ENCODE measurements at places on chromosomes 6 and 20. TPM values are rescaled to one million over a fixed set of nuclear protein-coding genes. Genes with fewer than 3 reads are reported as not detected.

Gene QRSL1
- total RNA-seq, result 8.7 TPM

Gene RBPJL
- not detected for total RNA-seq

Gene DDO
- total RNA-seq, result 1.6 TPM

Gene OPRM1
- not detected for total RNA-seq

Gene SCUBE3
- 101 TPM for total RNA-seq

Gene ADGRF5
- 13.5 TPM for total RNA-seq

Gene SIRPB2
- 11.0 TPM for total RNA-seq

Gene SOBP
- 10.3 TPM for total RNA-seq

Gene RNF144B
- 24.3 TPM for total RNA-seq

- no peak for DNase-seq
Measured at GRCh38 chr6:139522511-139523220, 148.2 kb upstream of the CITED2 start.

DNA sequence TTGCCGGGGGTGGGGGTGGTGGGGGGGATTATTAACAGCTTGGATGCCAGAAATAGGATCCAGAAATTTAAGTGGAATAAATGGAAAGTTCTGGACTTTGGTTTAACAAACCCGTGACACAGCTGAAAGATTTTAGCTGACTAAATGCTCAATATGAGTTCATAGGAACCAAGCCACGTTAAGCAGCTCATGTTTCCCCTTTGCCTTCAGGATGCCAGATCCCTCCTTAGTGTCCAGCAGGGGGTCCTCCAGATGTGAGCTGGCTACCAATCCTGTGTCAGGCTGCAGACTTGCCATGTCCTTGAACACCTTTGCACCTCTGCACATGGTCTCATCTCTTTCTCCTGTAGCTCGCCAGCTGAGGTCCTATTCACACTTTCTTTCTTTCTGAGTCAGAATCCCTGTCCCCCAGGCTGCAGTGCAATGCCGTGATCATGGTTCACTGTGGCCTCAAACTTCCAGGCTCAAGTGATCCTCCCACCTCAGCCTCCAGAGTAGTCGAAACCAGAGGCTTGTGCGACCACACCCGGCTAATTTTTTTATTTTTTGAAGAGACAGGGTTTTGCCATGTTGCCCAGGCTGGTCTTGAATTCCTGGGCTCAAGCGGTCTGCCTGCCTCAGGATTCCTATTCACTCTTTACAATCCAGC, 133.3 kb upstream of the ARMC2 start:
- DNase-seq, result no peak

GRCh38 chr20:50528804-50529351, 18.7 kb downstream of the PTPN1 start:
- no peak for DNase-seq

- DNase-seq, result no peak
Measured at GRCh38 chr6:85576476-85576875, 17.2 kb downstream of the SNX14 start.

DNA sequence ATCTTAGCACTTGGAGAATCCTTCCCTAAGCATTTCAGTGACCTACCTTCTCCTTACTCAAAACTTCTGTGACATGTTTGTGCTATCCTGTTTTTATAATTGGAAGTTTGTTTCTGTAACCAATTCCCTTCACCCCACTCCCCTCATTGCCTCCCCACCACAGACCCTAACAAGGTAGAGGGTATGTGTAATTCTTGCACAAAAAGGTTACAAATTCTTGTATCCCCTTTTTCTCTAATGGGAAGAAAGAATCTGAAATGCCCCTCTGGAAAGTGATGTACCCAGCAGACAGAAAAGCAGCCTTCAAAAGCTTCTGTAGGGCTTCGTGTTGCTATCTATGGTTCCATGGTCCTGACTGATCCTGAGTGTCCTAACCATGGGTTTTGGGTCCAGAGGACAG, 111.7 kb upstream of the TMEM170B start:
- DNase-seq, result no peak

- DNase-seq, result no peak
Measured at GRCh38 chr6:82953871-82954270, 111.8 kb downstream of the UBE3D start.

DNA sequence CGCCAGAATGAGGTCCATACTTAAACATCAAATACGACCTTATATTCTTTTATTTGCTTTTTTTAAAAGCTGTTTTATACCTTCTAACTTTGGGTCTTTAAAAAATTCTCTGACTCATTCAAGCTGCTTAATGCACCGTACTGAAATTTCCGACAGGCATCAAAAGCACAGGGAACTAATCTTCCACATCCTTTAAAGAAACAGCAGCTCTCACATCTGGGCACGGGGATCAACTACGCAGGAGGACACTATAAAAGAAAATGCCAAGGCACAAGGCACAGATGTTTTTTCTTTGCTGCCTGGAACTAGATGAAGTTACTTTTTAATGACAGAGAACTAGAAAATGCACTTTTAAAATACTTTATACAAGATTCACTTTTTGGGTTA, 112.4 kb upstream of the ARG1 start:
- no peak for DNase-seq

DNA sequence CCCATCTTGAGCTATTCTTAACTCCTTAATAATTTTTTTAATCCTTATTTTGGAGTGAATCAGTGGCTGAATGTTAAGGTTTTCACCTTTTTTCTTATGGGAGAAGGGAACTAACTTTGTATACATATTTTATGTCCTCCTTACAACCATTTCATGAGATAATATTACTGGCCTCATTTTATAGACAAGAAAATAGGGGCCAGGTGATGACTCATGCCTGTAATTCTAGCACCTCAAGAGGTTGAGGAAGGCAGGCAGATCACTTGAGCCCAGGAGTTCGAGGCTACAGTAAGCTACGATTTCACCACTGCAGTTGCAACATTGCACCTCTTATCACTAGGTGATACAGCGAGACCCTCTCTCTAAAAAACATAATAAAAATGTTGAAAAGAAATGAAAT, 128.7 kb downstream of the TMEM242 start:
- no peak for DNase-seq

GRCh38 chr6:81697559-81697958, 54.9 kb downstream of the TENT5A start:
- no peak for DNase-seq

- no peak for DNase-seq
Measured at GRCh38 chr6:157715728-157716164, 107.3 kb upstream of the SNX9 start.

GRCh38 chr6:140108167-140108566, 733.7 kb upstream of the CITED2 start:
- DNase-seq, result no peak

- no peak for DNase-seq
Measured at GRCh38 chr6:4486568-4487315, 289.5 kb upstream of the CDYL start.

GRCh38 chr20:63284981-63285524, 7.9 kb upstream of the COL20A1 start:
- no peak for DNase-seq

GRCh38 chr6:31874836-31875572, 3.8 kb downstream of the SLC44A4 start:
- DNase-seq, result no peak

- DNase-seq, result no peak
Measured at GRCh38 chr20:5835871-5836270, 85.7 kb downstream of the SHLD1 start.

DNA sequence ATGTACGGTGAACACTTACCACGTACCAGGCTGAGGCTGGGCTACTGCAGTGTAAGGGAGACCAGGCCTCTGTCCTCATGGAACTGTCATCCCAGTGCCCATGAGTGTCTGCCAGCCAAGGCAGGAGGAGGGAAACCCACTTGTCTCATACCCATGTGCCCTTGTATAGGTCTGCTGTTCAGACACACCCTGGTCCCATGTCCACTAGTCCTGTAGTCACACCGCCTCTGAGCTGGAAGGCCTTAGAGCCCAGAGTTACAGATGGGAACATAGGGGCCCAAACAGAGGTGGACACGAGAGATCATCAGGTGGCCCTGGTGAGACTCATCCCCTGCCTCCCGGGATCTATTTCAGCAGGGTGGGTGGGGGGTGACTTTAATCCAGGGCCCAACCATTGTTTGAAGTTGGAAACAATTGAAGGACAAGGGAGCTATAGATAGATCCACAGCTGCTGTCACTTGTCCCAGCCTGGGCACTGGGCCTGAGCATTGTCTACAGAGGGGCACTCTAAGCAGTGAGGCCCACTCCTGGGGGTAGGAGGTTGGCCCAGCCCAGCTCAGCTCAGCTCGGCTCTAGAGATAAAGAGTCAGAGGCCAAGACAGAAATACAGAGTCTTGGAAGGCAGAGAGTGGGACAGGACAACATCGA, 14.6 kb downstream of the MYH7B start:
- DNase-seq, result no peak

- DNase-seq, result no peak
Measured at GRCh38 chr6:11650711-11651110, 113.2 kb downstream of the TMEM170B start.

- DNase-seq, result no peak
Measured at GRCh38 chr20:5080384-5080877, 39.3 kb downstream of the PCNA start.

DNA sequence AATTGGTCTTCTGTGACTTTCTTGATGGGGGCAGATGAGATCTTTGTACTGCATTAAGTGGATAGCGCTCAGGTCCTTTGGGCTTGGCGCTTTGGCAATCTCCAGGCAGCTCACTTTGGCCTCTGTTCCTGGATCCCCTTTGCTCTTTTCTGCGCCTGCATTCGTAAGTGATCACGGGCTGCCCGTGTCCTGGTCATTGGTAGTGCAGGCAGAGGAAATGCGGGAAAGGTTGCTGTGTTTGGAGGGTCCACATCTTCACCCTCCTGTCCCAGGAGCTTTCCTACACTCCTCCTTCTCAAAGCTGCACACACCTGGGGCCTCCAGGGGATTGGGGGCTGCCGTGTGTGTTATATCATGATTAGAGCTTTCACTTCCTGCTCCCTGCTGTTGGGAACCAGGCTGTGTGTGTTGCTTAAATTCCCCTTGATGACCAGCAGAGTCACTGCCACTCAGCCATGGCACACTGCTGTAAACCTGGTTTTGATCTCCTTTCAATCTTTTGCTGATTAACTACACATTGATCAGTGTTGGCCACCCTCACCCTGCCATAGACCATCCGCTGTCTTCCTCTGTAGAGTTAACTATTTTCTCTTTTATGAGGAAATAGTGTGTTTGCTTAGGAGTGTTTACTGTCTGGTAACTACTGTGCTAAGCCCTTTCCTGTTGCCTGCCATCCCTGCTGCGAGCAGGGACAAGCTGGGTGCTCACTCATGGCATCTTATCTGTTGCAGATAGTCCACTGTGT, 13.0 kb upstream of the SNHG17 start:
- no peak for DNase-seq

DNA sequence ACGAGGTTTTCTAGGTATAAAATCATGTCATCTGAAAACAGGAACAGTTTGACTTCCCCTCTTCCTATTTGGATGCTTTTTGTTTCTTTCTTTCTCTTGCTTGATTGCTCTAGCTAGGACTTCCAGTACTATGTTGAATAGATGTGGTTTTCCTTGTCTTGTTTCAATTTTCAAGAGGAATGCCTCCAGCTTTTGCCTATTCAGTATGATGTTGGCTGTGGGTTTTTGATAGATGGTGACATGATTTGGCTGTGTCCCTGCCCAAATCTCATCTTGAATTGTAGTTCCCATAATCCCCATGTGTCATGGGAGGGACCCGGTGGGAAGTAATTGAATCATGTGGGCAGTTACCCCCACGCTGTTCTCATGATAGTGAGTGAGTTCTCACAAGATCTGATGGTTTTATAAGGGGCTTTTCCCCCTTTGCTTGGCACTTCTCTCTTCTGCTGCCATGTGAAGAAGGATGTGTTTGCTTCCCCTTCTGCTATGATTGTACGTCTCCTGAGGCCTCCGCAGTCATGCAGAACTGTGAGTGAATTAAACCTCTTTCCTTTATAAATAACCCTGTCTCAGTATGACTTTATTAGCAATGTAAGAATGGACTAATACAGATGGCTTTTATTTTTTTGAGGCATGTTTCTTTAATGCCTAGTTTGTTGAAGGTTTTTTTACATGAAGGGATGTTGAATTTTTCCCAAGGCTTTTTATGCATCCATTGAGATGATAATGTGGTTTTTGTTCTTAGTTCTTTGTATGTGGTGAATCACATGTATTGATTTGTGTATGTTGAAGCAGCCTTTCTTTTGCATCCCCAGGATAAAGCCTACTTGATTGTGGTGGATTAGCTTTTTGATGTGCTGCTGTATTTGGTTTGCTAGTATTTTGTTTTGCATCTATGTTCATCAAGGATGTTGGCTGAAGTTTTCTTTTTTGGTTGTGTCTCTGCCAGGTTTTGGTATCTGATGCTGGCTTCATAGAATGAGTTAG, 239.1 kb downstream of the THBS2 start:
- no peak for DNase-seq

- no peak for DNase-seq
Measured at GRCh38 chr20:37987602-37988290, 45.5 kb downstream of the TTI1 start.

DNA sequence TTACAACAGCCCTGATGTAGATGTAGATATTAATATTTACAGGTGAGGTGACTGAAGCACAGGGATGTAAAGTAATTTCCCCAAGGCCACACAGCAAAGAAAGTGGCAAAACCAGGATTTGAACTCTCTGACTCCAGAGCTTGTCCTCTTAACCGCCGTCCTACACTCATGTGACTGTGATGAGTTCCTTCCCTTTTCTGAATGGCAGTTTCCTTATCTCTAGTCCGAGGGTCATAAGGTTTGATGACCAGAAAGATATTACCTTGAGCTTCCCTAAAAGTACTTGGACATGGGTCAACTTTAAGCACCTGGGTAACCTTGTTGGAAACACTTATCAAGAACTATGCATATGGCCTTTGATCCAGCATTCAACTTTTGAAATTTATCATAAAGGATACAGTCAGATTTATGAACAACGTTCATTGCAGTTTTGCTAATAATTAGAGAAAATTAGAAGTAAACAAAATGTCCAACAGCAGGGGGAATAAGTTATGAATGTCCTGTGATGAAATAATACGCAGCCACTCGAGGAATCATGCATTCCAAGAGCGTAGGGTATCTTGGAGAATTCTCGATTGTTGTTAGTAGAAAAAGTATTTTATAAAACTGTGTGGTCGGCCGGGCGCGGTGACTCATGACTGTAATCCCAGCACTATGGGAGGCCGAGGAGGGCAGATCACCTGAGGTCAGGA, 2.3 kb upstream of the TLDC2 start:
- no peak for DNase-seq

DNA sequence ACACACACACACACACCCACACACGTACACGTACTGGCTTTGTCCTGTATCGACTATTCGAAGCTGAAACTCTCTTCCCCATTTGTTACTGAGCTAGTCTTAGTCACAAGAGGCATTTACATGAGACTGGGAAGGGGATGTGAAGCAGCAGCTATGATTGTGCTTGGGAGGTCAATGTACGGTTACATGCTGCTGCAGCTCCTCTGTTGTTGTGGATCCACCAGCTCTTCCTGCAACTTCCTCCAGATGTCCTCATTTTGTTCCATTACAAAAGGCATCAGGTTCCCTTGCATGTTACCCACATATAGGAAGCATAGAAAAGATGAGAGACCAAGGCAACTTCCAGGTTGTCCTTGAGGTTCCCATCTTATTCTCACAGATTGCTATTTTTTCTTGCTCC, 612.4 kb upstream of the IMPG1 start:
- DNase-seq, result no peak

- DNase-seq, result no peak
Measured at GRCh38 chr20:34956041-34956458, 382 bp downstream of the MYH7B start.
